ENCODE measurements at places on chromosomes 4 and X. TPM values are rescaled to one million over a fixed set of nuclear protein-coding genes. Genes with fewer than 3 reads are reported as not detected.

The SCML2 gene
- total RNA-seq: 1.8 TPM

The ATP8A1 gene
- total RNA-seq: 56.3 TPM

The PLAC1 gene
- not detected for total RNA-seq

The NONO gene
- 466 TPM for total RNA-seq

Data from activated naive CD8-positive, alpha-beta T cell treated with anti-CD3 and anti-CD28 coated beads, Interleukin-2, amount 10 ng/mL, durations not matched to agents 7 days and 5 days (primary cell).